ENCODE measurements at places on chromosomes 4 and X.

DNA sequence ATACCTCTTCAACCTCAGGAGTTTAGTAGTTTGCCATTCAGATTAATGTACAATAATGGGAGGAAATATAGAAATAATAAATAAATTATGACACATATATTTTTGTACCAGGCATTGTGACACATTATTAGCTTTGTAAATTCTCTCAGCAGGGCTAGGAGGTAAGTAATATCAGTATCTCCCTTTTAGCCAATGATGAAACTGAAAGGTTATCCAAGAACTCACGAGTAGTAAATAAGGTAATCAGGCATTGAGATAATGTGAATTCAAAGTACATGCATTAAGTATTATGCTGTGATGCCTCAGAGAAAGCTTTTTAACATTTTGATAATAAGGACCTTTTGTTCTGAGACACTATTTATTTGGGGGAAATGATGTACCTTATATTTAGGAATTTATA lies 5.3 kb upstream of the ARAP2 start:
- DNase-seq: peak; percentile 37

- DNase-seq: peak; percentile 69
Observed at GRCh38 chr4:142396279-142396678, 449.8 kb downstream of the INPP4B start.

- no peak for DNase-seq
Observed at GRCh38 chr4:15162465-15163283, 160.4 kb downstream of the CPEB2 start.

- DNase-seq: no peak
Observed at GRCh38 chrX:68534691-68535090, 35.8 kb downstream of the YIPF6 start.

GRCh38 chrX:45760187-45760742 lies 559.6 kb upstream of the DIPK2B start:
- no peak for DNase-seq

DNA sequence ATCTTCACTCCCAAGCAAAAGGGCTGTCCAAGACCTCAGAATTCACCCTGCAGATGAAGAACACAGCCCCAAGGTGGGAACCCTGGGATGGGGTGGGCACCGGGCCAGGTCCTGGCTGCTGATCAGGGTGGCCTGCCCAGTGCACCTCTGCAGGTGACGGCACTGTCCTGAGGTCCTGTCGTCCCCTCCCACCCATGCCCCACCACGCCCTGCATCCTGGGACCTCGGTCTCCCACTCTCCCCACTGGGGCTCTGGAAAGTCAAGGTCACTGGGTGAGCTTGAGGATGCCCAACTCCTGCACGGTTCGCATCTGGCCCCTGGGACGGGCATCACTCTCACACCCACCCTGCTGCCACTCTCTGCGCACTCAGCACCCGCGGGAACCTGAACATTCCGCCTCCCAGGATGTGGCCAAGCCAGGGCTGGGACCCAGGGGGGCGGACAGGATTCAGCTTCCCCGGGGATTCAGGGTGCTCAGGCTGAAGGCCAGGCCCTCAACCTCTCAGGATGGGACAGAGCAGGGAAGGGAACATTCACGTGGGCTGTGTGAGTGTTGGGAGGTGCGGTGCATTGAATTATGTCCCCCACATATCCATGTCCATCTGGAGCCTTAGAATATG lies 115.9 kb downstream of the CPZ start:
- DNase-seq: no peak

Data from activated CD4-positive, alpha-beta T cell treated with anti-CD3 and anti-CD28 coated beads, Interleukin-2, amount 50 U/mL, for 16 hours (primary cell).